ENCODE measurements at places on chromosomes 5 and 9.
A peak's percentile ranks its signal among the peaks of the same experiment; 100 is the strongest.

GRCh38 chr5:132915681-132916080 is 42.2 kb downstream of the LEAP2 start:
- no peak for DNase-seq

DNA sequence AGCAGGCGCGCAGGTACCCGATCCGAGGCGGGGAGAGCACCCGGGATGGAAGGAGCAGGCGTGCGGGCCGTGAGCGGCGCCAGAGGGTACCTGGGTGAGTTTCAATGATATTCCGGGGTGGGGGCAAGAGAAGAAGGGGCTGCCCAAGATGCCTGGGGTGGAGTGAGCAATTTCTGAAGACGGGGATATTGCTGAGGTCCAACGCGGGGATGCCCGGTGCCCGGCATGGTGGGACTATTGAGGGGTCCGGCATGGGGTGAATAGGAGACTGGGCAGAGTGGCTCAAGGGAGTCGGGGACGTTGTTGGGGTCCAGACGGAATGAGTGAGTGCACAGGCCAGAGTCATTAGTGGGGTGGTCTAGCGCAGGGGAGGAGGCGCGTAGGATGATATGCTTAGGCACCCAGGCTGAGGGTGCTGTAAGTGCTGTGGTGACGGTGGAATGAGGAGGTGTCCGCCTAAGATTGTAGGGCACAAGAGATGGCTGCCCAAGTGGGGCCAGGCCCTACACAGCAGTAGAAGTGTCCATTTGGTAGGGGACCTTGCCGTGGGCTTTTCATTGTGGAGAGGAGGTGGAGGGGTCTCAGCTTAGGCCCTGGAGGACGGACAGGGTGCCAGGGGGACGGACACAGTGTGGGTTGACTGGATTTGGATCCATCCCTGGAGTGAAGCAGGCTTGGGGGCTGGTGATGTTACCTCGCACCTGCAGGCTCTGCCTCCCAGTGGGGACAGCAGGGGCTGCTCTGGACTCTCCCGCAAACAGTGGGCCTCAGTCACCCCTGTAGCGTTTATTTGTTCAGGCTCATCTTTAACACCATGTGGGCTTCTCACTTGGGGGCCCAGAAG is 719 bp downstream of the MIGA2 start:
- DNase-seq, result peak; percentile 91

GRCh38 chr9:7196467-7196866 is 438.7 kb downstream of the KDM4C start:
- no peak for DNase-seq

DNA sequence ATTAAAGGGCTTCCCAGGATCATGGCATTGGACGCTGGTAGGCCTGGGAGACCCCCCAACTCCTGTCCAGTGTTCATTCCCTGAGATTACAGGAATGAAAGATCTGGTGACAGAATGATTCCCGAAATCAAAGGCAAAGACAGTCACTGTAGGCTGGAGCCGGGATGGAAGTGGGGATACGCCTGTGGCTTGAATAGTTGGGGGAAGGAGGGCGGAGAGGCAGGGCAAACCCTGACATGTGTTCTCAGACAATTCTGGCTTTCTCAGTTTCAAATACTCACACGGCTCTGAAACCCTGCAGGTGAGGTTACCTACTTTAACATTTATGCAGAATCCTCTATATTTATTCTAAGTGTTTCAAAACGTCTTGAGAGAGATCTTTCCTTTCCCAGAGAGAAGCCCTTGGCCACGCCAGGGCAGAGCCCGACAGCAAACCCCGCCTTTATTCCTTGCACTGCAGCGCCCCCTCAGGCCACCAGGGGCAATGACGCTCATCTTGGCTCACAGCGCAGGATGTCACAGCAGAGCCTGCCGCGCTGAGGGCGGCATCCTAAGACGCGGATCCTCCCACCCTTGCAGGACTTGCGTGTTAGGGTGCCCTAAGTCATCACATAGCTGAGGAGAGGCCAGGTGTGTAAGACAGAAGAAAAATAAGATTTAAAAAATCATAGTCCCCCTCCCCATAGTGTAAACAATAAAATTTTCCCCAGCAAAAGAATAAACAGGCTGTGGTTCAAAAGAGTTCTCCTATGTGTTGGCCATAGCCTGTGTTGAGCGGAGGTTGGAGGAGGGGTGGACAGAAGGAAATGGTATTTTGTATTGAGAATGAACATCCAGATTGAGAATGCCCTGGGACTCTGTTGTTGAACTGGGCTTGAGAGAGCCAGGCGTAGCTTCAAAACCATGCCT is 284.5 kb downstream of the NTRK2 start:
- DNase-seq, result no peak

DNA sequence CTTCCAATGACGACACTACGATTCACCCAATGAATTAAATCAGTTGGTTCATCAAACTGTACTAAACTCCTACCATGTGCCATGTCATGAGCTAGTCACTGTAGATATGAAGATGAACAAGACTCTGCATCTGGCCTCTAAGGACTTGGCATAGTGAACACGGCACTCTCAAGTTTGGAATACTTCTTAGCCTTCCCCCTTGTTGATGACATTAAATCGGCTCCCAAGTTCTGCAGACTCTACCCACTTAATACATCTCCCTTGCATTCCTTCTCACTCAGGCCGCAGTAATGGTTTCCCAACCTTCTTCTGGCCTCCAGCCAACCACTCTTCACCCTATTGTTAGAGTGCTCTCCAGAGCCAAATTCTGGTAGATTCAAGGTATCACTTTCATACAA is 184.7 kb downstream of the MAPKAP1 start:
- no peak for DNase-seq

All from osteoblast (primary cell).